ENCODE measurements at places on chromosomes 3 and 15.

DNA sequence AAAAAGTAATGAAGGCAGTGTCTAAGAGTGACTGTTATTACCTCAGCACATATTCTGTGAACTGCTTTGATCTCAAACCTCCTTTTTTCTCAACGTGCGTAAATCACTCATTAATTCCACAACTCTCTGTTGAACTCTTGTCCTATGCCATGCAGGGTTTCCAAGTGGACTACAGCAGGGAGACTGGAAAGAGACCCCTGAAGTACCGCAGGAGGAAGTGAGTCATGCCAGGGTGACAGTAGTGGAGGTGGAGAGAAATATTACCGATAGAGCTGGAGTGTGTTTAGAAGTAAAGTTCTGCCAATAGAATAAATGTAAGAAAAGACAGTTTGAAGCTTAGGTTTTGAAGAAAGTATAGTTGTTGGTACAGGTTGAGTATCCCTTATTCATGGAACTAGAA, 908.9 kb downstream of the ROBO1 start:
- no peak for DNase-seq

DNA sequence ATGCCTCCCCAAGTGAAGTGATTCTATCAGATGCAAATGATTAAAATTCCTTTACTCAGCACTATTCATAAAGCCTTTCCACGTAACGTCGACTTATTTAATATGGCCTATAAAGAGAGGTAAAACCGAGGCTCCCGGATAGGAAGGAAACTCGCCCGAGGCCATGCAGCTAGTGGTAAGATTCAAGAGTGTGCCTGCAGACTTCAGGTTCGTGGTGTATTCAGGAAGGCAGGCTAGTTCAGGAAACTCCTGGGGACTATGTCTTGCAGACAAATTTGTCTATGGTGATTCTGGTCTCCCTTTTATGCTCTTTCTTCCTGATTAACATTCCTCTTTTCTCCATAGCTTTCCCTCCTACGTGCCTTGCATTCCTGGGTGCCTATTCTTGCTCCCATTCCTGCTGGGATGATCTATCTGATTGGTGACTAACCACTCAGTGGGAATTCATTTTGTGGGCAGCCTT, 150.7 kb downstream of the SST start:
- DNase-seq: no peak

DNA sequence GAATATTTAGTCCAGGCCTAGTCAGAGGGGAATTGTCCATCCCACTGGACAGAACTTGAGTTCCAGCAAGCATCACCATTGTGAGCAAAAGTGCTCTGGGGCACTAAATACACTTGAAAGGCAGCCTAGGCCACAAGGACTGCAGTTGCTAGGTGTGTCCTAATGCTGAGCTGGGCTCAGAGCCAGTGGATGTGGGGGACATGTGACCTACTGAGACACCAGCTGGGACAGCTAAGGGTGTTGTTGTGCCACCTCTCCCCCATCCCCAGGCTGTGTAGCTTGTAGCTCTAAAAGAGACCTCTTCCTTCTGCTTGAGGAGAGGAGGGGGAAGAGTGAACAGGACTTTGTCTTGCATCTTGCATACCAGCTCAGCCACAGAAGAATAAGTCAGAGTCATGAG, 120.9 kb downstream of the DTWD1 start:
- no peak for DNase-seq

GRCh38 chr3:105615814-105616213, 249.1 kb downstream of the ALCAM start:
- DNase-seq: no peak

DNA sequence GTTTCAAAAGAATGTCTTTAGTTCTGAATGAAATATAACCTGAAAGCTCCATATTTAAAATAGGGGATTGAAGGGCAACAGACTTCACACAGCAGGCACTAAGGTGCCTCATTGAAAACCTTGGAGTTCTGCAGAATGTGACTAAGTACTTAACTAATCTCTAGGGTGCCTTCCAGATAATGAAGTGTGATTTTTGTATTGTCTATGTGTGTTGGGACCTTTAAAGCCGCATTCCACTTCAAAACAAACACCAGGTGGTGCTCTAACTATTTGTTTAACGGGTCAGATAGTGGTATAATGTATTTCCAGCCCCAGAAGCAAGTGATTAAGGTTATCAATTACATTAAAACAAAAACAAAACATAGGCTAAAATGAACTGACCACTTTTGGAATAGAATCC, 28.0 kb downstream of the TFG start:
- DNase-seq: peak; percentile 51

GRCh38 chr3:84096188-84096587, 862.6 kb upstream of the CADM2 start:
- DNase-seq: no peak

DNA sequence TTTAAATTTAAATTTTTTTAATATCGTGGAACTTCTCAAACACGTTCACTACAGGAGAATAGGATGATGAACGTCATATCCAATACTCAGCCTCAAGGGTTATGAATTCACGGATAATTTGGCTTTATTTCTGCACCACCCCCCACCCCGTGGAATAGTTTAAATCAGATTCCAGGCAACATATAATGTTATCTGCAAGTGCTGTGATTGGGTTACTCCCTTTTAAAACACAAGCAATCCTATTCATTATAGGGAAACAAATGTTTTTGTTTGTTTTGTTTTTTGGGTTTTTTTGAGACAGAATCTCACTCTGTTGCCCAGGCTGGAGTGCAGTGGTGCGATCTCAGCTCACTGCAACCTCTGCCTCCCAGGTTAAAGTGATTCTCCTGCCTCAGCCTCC, 30.9 kb downstream of the BHLHE40 start:
- no peak for DNase-seq

GRCh38 chr3:88408935-88409334, 259.2 kb downstream of the C3orf38 start:
- DNase-seq: no peak

DNA sequence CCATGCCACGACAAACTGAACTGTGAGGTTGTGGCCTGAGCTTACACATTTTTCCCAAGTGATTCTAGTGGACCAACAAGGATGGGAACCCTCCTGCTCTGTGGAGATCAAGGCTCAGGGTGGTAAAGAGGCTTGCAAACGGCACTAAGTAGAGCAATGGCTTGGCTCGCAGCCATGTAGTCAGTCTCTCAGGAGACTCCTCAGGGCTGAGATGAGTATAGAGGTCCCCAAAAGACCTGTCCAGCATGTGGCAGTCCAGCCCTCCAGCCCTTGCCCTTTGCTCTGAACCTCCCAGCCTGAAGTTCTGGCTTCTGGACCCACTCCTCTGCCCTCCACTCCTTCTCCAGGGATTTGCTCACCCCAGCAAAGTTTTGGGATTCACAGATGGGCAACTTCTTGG, 8.3 kb upstream of the CAMP start:
- no peak for DNase-seq

- no peak for DNase-seq
These were observed 275.2 kb upstream of the KCNMB2 start for GRCh38 chr3:178260887-178261565.
